ENCODE measurements at places on chromosomes 7 and 10. TPM values are rescaled to one million over a fixed set of nuclear protein-coding genes. Genes with fewer than 3 reads are reported as not detected.

- H3K27ac ChIP-seq, result peak overlapping the region; percentile 100
- DNase-seq, result peak; percentile 96
- H3K36me3 ChIP-seq, result no peaks in the 10 kb centered on the region
- H3K4me3 ChIP-seq, result no peak overlapping the region
- H3K4me1 ChIP-seq, result peaks cover 80% of the 10 kb centered on the region
Measured at GRCh38 chr10:68096913-68097516, 12.3 kb upstream of the MYPN start.

GRCh38 chr7:91653286-91653685 lies 227.2 kb downstream of the MTERF1 start:
- no peaks in the 10 kb centered on the region for H3K27me3 ChIP-seq
- H3K36me3 ChIP-seq, result no peaks in the 10 kb centered on the region
- H3K4me1 ChIP-seq, result no peaks in the 10 kb centered on the region

GRCh38 chr10:80619036-80619435 lies 81.3 kb downstream of the SH2D4B start:
- no peak for DNase-seq
- H3K36me3 ChIP-seq, result no peaks in the 10 kb centered on the region
- H3K4me1 ChIP-seq, result no peaks in the 10 kb centered on the region
- no peak overlapping the region for H3K4me3 ChIP-seq
- H3K27me3 ChIP-seq, result peaks cover 6% of the 10 kb centered on the region
- H3K27ac ChIP-seq, result no peak overlapping the region

PPP1R9A gene
- total RNA-seq, result 5.0 TPM

- no peak overlapping the region for H3K27ac ChIP-seq
- no peak overlapping the region for H3K4me3 ChIP-seq
- no peak for DNase-seq
Measured at GRCh38 chr10:111281516-111281915, 204.7 kb downstream of the ADRA2A start.

HKDC1 gene
- 1.1 TPM for total RNA-seq

DNA sequence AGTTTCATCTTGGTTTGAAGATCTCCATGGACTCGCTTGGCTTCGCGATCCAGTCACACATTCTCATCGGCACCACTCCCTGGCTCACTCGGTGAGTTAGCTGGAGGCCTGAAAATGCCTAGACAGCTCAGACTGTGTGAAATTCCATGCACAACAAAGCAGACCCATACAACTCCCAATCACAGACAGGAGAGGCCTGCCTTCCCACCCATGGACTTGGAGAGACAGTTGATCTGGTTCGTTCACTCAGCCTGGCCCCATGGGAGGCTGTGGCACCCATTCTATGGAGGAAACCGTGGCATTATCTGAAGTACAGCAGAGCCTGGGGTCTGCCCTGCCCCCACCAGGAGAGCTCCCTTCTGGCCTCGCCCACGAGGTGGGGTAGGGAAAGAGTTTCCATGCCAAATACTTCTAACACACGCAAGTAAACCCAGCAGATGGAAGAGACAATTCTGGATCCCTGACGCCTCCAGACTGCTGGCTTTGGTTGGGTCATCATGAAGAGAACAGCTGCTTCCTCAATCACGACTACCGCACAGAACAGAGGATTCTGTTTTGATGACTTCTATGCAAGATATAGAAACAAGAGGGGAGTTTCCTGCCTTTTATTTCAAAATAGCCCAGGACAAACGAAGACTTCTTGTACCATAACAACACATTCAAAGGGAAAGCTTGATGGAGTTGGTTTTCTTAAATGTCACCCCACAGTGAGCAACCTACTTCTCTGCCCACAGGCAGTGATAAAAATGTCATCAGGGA lies 15.9 kb downstream of the FAM53B start:
- H3K36me3 ChIP-seq, result no peaks in the 10 kb centered on the region
- peak overlapping the region; percentile 25 for H3K27ac ChIP-seq

- H3K27ac ChIP-seq, result no peak overlapping the region
- H3K4me1 ChIP-seq, result peaks cover 22% of the 10 kb centered on the region
- no peak for DNase-seq
Measured at GRCh38 chr7:92777993-92778392, 58.4 kb downstream of the CDK6 start.

DNA sequence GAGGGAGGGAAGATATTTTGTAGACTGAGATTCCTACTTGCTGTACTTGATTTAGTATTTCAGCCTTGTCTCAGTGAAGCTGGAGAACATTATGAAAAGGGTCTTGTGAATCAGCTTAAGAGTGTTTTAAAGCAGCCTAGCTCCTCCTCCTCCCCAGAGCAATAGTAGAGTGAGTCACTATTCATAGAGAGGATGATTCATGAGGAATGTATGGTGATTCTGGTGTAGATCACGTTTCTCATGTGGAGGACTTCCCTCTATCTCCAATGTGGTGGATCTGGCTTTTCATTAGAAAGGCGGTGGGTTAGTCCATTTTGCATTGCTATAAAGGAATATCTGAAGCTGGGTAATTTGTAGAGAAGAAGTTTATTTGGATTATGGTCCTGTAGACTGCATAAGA lies 340.1 kb upstream of the CHRM2 start:
- DNase-seq, result no peak
- no peak overlapping the region for H3K27ac ChIP-seq
- no peaks in the 10 kb centered on the region for H3K36me3 ChIP-seq
- no peaks in the 10 kb centered on the region for H3K4me1 ChIP-seq
- no peaks in the 10 kb centered on the region for H3K27me3 ChIP-seq

CPA4 gene
- total RNA-seq, result 3.1 TPM

- no peak for DNase-seq
- no peak overlapping the region for H3K4me3 ChIP-seq
- no peaks in the 10 kb centered on the region for H3K4me1 ChIP-seq
Measured at GRCh38 chr7:130420943-130421578, 19.8 kb downstream of the CEP41 start.

- H3K27ac ChIP-seq, result no peak overlapping the region
- no peaks in the 10 kb centered on the region for H3K4me1 ChIP-seq
- H3K27me3 ChIP-seq, result 0 out of 2 replicates have a peak, but pooled peaks cover 2% of the 10 kb centered on the region
- no peak overlapping the region for H3K4me3 ChIP-seq
- no peak for DNase-seq
Measured at GRCh38 chr10:69787681-69788080, 14.0 kb upstream of the COL13A1 start.

CNOT4 gene
- total RNA-seq, result 22.3 TPM

- H3K27ac ChIP-seq, result no peak overlapping the region
- H3K4me3 ChIP-seq, result no peak overlapping the region
- no peak for DNase-seq
Measured at GRCh38 chr7:108252177-108252576, 122.0 kb upstream of the LAMB4 start.

- no peak overlapping the region for H3K4me3 ChIP-seq
- H3K27ac ChIP-seq, result no peak overlapping the region
- no peaks in the 10 kb centered on the region for H3K4me1 ChIP-seq
- no peak for DNase-seq
Measured at GRCh38 chr7:111954474-111955381, 251.5 kb downstream of the DOCK4 start.

- H3K4me3 ChIP-seq, result no peak overlapping the region
- no peak overlapping the region for H3K27ac ChIP-seq
- no peaks in the 10 kb centered on the region for H3K36me3 ChIP-seq
Measured at GRCh38 chr7:22765609-22766008, 38.6 kb downstream of the IL6 start.

- peaks cover 17% of the 10 kb centered on the region for H3K27me3 ChIP-seq
- DNase-seq, result no peak
- H3K27ac ChIP-seq, result no peak overlapping the region
- H3K4me1 ChIP-seq, result no peaks in the 10 kb centered on the region
Measured at GRCh38 chr7:99843808-99844207, 16.0 kb downstream of the CYP3A43 start.

DNA sequence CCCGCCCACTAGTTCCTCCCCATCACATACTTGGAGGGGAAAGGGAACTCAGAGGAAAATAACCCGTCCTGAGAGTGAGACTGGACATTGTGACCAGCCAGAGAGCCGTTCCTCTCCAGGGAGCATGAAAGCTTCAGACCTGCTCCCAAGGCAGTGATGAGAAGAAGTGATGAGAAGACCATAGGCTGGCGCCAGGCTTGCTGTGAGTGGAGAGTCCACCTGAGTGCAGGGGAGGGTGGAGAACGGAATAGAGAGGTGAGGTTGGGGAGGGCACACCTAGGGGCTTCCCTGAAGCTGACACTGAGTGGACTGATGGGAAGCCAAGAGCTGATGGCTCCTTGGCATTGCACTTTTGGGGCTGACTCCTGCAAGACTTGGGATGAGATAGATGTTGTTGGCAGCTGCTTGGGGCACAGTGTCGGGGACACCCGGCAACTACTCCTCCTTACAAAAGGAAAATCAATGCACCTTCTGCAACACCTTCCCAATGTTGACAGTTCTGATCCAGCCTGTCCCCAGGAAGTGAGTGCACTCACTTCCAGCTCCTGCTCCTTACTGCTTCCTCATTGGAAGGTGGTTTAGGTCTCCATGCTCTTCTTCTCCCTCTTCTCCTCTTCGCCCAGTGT lies 79.4 kb downstream of the EMX2 start:
- no peak for DNase-seq
- H3K4me3 ChIP-seq, result no peak overlapping the region
- no peak overlapping the region for H3K27ac ChIP-seq
- peaks cover 8% of the 10 kb centered on the region for H3K27me3 ChIP-seq

DNA sequence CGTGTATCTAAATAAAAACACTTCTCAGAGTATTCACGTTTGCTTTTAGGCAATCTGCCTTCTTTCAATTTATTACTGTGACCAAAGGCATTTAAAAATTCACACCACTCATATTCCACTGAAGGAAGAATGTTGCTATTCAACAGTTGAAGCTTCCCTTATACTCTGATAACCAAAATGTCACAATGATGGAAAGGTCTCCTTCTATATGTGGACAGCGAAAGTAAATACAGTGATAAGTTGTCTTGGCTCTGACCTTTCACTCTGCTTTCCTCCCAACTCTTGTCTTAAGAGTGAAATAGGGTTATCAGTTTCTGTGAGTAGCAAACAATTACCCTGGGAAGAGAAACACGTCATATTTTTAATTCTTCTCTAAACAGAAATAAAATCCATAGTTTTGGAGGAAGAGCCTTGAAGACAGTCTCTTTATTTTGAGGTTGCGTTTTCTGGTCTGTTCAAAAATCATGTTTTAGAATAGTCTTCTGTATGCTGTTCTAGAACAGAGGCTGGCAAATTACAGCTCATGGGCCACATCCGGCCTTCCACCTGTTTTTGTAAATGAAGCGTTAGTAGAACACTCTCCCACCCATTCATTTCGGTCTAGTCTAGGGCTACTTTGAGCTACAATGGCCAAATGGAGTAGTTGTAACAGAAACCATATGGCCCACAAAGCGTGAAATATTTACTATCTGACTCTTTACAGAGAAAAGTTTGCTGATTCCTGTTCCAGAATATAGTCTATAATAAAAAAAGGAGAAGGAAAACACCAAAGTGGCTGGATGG lies 41.3 kb downstream of the ETV1 start:
- no peak overlapping the region for H3K4me3 ChIP-seq
- H3K36me3 ChIP-seq, result no peaks in the 10 kb centered on the region
- no peaks in the 10 kb centered on the region for H3K27me3 ChIP-seq
- no peak for DNase-seq
- H3K4me1 ChIP-seq, result no peaks in the 10 kb centered on the region
- no peak overlapping the region for H3K27ac ChIP-seq

- no peak for DNase-seq
- H3K27me3 ChIP-seq, result peaks cover 23% of the 10 kb centered on the region
- H3K36me3 ChIP-seq, result no peaks in the 10 kb centered on the region
- H3K4me1 ChIP-seq, result peaks cover 6% of the 10 kb centered on the region
Measured at GRCh38 chr10:117160567-117160966, 22.5 kb upstream of the VAX1 start.

DNA sequence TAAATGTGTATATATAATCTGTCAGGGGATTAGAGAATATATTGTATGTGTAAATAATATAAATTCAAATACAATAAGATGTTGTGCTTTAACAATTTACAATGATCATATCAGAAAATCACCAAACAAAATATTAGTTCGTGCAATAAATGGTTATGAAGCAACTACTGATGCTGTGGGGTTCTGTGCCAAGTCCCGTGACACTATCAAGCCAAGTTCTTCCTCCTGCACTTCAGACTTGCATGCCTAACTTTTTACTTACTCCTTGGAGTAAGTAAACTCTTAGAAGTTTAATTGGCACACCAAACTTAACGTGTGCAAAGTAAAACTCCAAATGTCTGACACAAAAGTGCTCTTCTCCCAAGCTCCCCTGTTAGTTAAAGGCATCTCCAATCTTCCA lies 26.5 kb upstream of the TMEM254 start:
- no peaks in the 10 kb centered on the region for H3K4me1 ChIP-seq
- no peaks in the 10 kb centered on the region for H3K36me3 ChIP-seq
- no peak for DNase-seq
- no peak overlapping the region for H3K27ac ChIP-seq

- no peaks in the 10 kb centered on the region for H3K4me1 ChIP-seq
- no peak overlapping the region for H3K4me3 ChIP-seq
- no peak for DNase-seq
Measured at GRCh38 chr10:61018146-61018545, 74.2 kb upstream of the RHOBTB1 start.

DNA sequence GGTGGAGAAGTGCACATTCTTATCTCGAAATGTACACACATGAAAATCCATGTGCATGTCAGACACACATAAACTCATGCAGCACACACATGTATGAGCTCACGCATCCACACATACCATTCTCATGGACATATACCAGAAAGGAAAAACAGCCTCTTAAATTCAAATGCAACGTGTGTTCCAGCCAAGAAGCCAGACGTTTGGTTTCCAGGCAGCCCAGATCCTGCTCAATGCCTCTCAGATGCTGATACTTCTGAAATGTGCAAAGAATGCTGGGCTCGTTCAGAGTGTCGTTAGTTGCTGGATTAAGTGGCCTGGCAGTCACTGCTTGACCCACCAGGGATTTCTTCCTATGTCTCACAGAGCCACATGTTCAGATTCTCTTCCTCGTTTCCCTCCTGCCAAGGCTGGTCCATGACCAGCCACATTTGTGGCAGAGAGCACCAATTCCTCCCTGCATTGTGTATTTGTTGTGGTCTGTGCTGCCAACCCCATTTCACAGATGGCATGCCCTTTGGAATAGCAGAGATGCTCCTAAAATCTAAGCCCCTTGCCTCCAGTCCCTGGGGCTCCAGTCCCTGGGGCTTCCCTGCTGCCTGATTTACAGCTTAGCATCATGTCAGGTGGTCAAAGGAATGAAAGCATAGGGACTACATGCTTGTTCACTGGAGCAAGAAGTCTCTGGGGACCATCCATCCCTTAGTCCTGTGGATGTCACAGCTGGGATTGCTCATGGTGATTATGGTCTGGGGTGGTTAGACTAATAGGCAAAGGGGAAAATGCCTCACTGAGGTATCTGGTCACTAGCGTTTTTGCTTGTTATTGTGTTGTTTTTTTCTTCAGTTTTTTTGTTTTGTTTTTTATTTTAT lies 426.6 kb downstream of the PLXNA4 start:
- H3K4me3 ChIP-seq, result no peak overlapping the region
- DNase-seq, result no peak
- no peaks in the 10 kb centered on the region for H3K4me1 ChIP-seq

Data from Panc1 (cell line).